ENCODE measurements at places on chromosomes 3 and 15.

DNA sequence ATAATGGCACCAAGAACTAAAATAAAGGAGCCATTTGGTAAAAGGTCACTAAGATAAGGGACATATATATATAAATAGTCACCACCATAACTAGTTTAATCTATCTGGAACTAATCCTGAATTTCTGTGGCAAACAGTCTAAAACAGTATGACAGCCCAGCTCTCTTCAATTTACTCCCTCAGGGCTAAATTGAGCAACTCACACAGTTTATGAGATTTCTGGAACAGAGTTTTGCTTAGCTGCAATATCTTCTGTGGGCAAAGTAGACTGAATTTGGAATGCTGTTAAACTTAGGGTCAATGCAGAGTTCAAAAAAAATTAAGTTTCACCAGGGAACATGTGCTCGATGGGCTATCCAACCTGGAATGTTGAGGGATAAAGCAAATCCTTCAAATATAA, 70.1 kb upstream of the VEPH1 start:
- no peak for DNase-seq

DNA sequence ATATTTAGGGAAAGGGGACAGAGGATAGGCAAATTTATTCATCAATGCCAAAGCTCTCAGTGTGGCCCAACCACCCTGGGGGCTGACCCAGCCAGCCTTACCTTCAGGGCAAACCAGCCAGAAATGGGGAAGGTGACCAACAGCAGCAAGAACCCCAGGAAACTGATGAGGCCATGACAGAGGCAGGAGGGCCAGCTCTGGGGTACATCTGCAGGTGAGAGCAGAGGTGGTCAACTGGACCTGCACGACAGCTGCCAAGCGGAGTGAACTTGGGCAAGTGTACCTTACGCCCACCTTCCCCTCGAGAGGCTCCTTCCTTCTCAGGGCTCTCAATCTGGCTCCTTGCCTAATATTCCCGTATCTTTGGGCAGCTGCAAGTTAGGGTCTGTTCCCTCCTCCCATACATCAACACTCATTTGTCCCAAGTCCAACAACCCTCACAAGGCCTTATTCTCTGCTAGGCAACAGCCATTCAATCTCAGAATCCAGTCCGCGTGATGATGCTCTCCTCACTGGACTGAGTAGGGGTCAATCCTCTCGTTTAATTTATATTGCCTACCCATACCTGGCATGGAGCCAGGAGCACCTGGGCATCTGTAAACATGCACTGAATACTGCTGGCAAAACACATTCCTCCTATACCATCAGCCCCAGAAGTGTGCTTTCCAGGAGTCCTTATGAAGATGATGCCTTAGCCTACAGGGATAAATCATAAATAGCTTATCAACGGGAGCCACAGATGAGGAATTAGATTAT, 1.7 kb downstream of the STOML1 start:
- DNase-seq, result no peak

DNA sequence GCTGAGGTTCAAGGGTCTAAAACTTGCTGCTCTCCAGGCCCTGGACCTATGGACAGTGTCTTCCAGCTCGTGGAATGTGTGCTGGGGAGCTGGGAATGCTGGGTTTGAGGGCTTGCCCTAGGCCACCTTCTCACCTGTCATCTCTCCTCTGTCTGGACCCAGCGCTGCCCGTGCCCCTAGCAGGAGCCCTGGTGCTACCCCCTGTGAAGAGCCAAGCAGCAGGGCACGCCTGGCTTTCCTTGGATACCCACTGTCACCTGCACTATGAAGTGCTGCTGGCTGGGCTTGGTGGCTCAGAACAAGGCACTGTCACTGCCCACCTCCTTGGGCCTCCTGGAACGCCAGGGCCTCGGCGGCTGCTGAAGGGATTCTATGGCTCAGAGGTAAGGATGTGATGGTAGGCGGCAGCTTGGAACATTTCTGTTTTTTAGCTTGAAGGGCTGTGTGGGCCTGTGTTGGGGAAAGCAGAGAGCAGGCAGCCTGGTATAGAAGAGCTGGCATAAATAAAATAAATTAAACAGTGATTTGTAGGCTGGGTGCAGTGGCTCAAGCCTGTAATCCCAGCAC, 5.1 kb downstream of the CHRD start:
- no peak for DNase-seq

GRCh38 chr3:21484828-21485144, 266.2 kb downstream of the ZNF385D start:
- DNase-seq, result no peak

DNA sequence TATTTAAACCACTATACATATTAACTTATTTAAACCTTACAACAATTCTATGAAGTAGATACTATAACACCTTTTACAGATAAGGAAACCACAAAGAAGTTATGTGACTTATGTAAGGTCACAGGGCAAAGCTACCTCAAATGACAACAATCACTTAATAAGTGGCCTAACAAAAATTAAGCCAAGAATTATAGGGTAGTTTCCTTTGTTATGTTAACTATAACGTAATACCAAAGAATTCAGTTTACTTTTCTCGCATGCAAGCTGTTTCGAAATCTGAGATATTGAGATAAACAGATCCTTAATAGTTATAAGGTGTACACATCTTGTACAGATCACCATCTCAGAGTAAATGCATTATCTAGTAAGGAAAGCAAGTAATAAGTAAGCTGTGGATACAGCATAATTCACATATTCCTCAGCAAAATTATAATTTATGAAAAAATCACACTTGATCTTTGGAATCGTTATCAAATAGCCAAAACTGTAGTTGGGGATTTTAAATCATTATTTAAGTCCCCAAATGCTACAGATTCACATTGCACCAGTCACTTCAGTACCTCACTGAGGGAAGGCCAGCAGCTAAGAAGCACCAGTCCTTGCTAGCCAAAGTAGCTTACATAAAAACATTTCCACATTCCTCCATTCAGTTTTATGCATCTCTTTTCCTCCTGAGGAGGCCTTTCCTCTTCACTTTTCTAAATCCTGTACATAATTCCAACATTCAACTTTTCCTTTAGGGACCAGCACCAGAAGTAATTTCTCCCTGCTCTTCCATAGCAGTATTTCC, 226.8 kb downstream of the TBC1D5 start:
- no peak for DNase-seq

DNA sequence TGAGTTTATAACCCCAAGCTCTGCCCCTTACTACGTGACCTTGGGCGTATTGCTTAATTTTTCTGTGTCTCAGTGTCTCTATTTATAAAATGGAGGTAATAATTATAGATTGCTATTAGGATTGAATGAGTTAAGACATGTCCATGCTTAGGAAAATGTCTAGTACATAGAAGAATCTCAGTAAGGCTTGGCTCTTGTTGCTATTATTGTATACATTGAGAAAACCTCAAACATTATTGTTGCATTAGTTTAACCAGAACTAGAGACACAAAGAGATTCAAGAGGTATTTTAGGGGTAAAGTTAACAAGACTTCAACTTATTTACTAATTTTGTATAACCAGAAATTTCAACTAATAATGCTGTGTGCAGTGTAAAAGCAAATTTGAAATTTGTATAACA, 66.7 kb downstream of the MEF2A start:
- no peak for DNase-seq

DNA sequence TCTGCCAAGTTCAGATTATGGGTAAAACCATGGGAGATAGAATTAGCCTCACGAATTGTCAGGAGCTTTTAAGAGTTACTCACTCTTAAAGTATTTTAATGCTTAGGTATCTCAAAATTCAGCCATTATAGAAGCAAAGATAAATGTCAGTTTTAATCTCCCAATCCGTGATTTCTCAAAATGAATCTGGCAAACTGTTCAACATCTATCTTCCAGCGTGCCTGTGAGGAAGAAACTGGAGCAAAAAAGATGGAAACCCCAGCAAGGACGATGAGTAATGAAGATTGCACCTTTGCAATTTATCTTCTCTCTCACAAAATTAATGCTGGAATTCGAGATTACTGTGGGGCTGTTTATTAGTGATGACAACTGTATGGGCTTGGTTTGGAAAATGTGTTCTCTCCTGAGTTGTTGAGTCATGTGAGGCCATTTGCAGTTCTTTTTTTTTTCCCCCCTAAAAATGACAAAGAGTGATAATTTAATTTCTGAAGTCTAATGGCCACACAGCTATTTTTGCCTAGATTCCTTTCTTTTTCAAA, 70.5 kb downstream of the PYDC2 start:
- no peak for DNase-seq

GRCh38 chr3:176513604-176514003, 683.7 kb downstream of the TBL1XR1 start:
- peak; percentile 15 for DNase-seq

All from SJCRH30 (cell line).